ENCODE measurements at places on chromosomes 2 and 18.

- no peak for DNase-seq
- H3K27me3 ChIP-seq = no peaks in the 10 kb centered on the region
- H3K4me1 ChIP-seq = no peaks in the 10 kb centered on the region
- H3K36me3 ChIP-seq = peaks cover 3% of the 10 kb centered on the region
- H3K27ac ChIP-seq = no peak overlapping the region
Measured at GRCh38 chr2:32246911-32247310, 17.8 kb downstream of the NLRC4 start.

GRCh38 chr2:229409751-229410181 lies 138.7 kb upstream of the PID1 start:
- H3K36me3 ChIP-seq = no peaks in the 10 kb centered on the region
- no peak overlapping the region for H3K4me3 ChIP-seq
- H3K4me1 ChIP-seq = no peaks in the 10 kb centered on the region
- no peaks in the 10 kb centered on the region for H3K27me3 ChIP-seq

GRCh38 chr18:44590956-44591670 lies 89.6 kb upstream of the SETBP1 start:
- H3K27me3 ChIP-seq = peaks cover 9% of the 10 kb centered on the region
- H3K4me3 ChIP-seq = no peak overlapping the region
- no peak for DNase-seq
- H3K36me3 ChIP-seq = peaks cover 1% of the 10 kb centered on the region
- no peaks in the 10 kb centered on the region for H3K4me1 ChIP-seq
- H3K27ac ChIP-seq = no peak overlapping the region

GRCh38 chr2:207434899-207435465 lies 94.8 kb upstream of the CREB1 start:
- H3K4me1 ChIP-seq = no peaks in the 10 kb centered on the region
- no peaks in the 10 kb centered on the region for H3K27me3 ChIP-seq
- H3K4me3 ChIP-seq = no peak overlapping the region
- DNase-seq = no peak

- no peaks in the 10 kb centered on the region for H3K27me3 ChIP-seq
- no peak overlapping the region for H3K4me3 ChIP-seq
- no peak overlapping the region for H3K27ac ChIP-seq
- no peaks in the 10 kb centered on the region for H3K4me1 ChIP-seq
- DNase-seq = no peak
Measured at GRCh38 chr2:141162314-141162713, 968.5 kb downstream of the LRP1B start.
